ENCODE measurements at places on chromosomes 1 and 21.

DNA sequence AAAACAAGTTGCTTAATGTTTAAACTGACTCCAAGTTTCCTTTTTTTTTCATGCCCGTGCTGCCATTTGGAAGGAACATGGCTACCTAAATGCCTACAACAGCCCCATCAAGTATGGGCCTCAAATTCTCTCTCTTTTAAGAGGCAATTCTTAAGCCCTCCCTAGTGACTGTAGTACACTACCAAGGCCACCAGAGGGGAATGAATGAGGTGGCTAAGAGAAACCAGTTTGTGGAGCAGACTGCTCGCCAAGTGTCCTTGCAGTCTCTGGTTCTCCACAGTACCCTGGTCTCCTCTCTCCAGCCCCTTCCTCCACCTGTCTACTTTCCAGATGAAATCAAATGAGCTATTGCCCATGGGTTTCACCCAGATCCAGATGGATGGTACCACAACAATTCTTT is 1809.6 kb downstream of the BRINP3 start:
- DNase-seq, result no peak

GRCh38 chr1:178300352-178300699 is 196.4 kb downstream of the CLEC20A start:
- no peak for DNase-seq

DNA sequence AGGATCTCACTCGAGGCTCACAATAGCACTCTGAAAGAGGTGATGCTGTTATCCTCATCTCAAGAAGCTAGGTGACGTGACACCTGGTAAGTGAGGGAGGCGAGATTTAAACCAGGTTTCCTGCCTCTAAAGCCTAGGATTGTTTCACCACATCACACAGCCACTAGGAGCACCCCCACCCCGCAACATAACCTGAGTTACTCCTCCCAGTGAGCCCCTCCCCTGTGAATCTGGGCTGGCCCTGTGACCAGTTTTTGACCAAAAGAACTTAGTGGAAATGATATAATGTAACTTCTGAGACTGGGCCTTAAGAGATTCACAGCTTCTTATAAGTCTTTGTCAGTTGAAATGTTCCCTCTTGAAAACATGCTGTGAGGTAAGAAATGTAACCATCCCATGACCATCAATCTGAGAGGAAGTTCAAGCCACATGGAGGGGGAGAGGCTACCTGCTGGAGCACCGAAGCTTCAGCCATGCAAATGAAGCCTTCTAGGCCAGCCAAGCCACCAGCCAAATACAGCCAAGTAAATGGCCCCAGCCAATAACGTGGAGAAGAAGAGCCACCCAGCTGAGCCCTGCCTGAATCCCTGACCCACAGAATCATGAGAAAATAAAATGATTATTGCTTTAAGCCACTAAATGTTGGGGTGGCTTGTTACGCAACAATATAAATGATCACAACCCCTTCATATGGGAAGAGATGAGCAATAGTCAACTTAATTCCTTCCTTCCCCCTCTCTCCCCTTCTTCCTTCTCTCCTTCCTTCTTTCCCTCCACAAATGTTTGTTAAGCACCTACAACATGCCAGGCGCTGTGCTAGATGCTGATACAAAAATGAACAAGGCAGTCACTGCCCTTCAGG is 61.0 kb upstream of the FAM20B start:
- DNase-seq, result peak; percentile 53

DNA sequence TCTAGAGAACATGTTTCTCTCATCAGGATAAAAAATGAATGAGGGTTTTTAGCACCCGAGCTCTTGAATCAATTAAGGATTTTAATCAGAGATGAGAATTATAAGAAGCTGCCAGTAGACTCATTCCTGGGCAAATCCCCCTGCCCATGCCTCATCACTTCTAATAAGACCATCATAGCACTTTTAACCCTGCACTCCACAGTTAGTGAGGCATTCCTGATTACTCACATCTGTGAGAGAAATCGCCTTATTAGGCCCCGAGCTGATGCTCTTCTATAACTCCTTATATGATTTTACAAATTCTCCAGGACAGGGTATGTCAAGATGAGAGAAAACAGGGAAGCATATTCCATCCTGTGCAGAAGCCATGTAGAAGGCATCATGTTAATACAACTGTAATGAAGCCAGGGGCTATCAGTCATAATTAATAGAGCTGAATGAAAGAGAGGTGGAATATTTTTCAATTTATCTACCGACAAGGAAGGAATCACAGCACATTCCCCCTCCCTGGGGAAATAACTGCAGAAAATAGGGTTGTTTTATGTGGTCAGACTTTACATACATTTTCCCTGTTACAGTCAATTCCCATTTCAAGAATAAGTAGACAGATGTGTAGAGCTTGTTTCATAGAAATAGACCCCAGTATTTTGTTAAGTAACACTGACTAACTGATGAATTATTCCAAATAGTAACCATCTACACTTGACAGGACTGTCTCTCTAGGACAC is 272.7 kb downstream of the HHIPL2 start:
- no peak for DNase-seq

- DNase-seq, result no peak
Observed at GRCh38 chr1:27772036-27772931, 735 bp upstream of the STX12 start.

DNA sequence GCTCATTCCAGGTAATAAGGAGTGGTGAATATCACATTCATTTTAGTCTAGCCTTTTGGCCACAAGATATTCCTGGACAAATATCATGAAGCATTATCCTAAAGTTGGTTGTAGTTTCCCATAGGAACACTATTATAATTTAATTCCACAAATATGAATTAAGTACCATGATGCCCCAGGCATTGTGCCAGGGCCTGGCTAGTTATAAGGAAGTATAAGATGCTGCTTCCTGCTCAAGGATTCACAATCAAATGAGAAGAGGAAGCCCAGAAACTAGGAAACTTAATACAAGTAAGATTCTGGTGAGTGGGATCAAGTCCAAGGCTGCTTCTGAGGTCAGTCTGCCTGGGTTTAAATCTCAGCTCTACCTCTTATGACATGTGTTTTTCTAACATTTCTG is 30.6 kb upstream of the ZP4 start:
- no peak for DNase-seq

DNA sequence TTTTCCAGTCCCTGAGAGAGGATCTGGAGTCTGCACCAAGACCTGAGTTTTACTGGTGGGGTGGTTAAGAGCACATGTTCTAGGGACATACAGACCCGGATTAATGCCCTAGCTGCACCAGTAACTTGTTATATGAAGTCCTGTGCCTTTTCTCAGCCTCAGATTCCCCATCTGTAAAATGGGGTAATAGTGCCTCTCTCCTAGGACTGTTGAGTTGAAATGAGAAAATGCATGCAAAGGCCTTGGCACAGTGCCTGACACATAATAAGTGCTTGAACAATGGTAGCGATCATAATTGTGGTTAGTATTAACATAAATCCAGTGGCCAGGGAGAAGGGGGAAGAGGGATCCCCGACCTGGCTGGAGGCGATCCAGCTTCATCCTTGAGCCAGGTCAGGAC is 12.3 kb downstream of the AHDC1 start:
- no peak for DNase-seq

- no peak for DNase-seq
Observed at GRCh38 chr1:6198646-6199297, 623 bp downstream of the RPL22 start.

- no peak for DNase-seq
Observed at GRCh38 chr1:87983841-87984240, 655.2 kb downstream of the LMO4 start.

- no peak for DNase-seq
Observed at GRCh38 chr21:42918291-42918690, 7.1 kb downstream of the ERVH48-1 start.

- no peak for DNase-seq
Observed at GRCh38 chr1:94954263-94955220, 27.6 kb upstream of the CNN3 start.

GRCh38 chr21:41831453-41831831 is 47.7 kb downstream of the PRDM15 start:
- peak; percentile 85 for DNase-seq

GRCh38 chr1:243910607-243911006 is 60.6 kb upstream of the AKT3 start:
- DNase-seq, result no peak

DNA sequence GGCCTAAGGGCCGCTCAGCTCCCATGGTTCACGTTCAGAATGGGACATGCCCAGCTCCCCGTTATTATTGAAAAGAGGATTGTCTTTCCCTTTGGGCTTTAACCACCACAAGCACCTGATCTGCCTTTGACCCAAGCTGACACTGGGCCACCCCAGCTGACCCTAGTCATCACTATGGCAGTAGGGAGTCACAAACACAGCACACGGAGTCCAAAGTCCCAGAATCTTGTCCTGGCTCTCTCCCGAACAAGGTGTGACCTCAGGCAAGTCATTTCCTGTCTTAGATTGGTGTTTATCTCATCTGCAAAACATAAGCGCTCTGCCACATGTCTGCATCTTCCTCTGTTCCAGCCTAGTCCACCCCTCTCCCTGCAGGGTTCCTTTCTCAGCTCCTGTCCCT is 31.5 kb downstream of the IGFN1 start:
- peak; percentile 72 for DNase-seq

DNA sequence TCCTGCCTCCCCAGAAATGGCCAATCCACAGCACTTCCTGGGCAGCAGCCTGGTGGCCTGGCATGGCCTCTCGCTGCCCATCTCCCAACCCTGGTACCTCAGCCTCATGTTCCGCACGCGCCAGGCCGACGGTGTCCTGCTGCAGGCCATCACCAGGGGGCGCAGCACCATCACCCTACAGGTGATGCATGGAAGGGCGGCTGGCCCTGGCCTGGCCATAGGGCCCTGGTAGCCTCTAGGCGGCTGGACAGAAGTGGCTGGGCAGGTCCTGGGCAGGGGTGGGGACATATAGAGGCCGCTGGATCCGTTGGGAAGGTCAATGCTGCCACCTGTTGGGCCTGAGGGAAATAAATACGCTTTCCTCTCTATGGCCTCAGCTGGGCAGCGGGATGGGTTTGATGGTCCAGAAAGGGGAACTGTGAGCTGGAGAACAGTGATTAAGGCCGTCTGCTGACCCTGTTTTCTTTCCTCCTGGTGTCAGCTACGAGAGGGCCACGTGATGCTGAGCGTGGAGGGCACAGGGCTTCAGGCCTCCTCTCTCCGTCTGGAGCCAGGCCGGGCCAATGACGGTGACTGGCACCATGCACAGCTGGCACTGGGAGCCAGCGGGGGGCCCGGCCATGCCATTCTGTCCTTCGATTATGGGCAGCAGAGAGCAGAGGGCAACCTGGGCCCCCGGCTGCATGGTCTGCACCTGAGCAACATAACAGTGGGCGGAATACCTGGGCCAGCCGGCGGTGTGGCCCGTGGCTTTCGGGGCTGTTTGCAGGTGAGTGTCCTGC is 14.4 kb downstream of the CELSR2 start:
- DNase-seq, result peak; percentile 93

GRCh38 chr21:45859762-45860357 is 121.7 kb upstream of the COL6A1 start:
- peak; percentile 67 for DNase-seq

GRCh38 chr21:26982767-26983166 is 15.9 kb upstream of the ADAMTS5 start:
- no peak for DNase-seq

GRCh38 chr1:14373081-14373758 is 225.3 kb upstream of the KAZN start:
- DNase-seq, result no peak

GRCh38 chr1:203135636-203136305 is 8.2 kb downstream of the ADORA1 start:
- no peak for DNase-seq

GRCh38 chr1:43763497-43763973 is 56.2 kb downstream of the ST3GAL3 start:
- DNase-seq, result no peak
